ENCODE measurements at places on chromosomes 7 and 10.

- no peak for DNase-seq
Measured at GRCh38 chr10:75444781-75445386, 13.5 kb downstream of the LRMDA start.

DNA sequence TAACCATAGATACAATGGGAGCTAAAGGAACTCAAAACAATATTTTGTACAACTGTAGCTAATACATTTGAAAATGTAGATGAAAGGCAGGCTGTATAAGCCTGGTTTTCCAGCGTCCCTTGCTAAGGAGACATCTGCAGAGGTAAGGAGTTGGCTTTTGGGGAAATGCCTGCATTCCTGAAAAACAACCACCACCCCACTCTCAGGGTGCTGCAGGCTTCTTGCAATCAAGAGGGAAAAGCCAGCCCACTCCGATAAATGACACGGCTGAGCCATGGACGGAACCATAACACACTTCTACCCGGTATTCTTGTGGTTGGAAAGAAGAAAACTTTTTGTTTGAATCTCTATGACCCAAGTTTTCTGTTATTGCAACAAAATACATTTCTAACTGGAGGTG is 200.3 kb downstream of the TEX36 start:
- no peak for DNase-seq

DNA sequence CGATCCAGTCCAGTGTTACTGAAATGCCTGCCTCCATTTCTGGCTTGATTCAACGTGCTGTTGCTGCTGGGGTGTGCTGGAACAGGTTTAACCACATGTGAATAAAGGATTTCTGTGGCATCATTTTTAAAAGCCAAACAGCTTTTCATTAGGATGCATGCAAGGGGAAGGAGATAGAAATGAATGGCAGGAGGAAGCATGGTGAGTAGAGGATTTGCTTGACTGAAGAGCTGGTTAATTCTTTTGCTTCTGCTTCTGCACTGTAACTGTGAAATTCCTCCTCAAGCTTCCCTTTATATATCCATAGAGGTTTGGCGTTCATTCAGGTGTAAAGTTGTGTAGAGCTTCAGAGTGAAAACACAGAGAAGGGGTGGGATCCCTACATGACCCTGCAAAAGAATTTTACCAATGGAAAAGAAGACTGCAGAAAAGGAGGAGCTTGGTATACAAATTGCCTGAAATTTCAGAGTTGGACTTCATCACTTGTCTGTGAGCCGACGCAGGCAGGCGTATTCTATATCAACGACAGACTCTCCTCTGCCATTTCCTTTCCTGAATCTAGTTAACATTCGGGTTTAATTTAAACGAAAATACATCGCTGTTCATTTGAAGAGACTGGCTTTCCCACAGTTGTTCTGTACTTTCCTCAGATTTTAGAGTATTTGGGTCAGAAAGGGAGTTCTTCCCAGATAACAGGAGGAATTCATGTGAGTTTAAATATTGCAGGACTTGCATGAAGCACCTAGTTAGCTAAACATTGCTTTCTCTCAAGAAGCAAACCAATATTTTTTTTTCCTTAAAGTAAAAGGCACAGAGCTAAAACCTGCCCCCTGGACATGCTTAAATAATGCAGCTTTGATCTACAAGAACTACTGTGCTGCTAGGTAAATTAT is at the start of gene SOSTDC1:
TSS of gene SOSTDC1 (minus strand) at position 270 of the 893 bp plus-strand sequence. CDS start at position 200, 70 bp downstream.
- DNase-seq, result no peak

DNA sequence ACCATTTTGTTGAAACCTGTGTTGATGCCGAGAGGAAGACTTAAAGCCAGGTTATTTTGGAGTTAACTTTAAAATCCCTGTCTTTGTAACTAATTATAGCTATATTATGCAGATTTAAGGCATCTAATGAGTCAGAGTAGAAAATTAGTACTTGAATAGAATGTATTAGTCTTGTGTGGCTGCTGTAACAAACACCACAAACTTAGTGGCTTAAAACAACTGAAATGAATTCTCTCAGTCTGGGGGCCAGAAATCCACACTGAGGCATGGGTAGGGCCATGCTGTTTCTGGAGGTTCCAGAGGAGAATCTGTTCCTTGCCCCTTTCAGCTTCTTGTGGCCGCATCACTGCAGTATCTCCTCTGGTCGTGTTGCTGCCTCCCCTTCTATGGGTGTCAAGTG is 8.5 kb upstream of the KLF6 start:
- no peak for DNase-seq

DNA sequence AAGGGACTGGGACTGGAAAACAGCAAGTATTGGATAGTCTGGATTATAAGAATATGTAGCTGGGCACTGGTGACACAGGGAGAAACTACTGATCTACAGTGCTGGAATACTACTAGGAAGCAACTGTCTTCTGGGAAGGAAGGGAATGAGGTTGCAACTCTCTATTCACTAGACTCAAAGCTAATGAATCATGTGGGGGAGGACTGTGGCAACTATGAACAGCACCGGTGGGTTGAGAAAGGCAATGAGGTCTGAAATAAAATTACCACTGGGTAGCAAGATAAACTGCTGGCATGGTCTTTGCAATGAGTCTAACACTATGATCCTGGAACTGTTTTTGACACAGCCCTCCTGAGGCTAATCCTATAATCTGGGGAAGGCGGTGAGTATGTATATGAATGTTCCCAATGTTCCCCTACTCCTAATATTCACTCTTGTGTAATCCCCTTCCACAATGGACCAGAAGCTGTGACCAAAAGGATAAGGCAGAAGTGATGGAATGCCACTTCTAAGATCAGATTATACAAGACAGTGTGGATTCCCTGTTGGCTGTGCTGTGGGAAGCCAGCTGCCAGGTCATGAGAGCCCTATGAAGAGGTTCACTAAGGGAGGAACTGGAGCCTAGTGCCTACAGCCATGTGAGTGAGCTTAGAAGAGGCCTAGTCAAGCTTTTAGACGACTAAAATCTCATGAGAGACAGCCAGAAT is 101.3 kb upstream of the DNAJB12 start:
- DNase-seq, result no peak

GRCh38 chr10:104322416-104322782 is 15.9 kb downstream of the ITPRIP start:
- DNase-seq, result no peak

- no peak for DNase-seq
Measured at GRCh38 chr7:14960721-14961120, 58.2 kb upstream of the DGKB start.

- DNase-seq, result no peak
Measured at GRCh38 chr10:63415640-63416244, 50.0 kb downstream of the JMJD1C start.

- DNase-seq, result no peak
Measured at GRCh38 chr7:3880228-3880987, 579.4 kb downstream of the SDK1 start.

DNA sequence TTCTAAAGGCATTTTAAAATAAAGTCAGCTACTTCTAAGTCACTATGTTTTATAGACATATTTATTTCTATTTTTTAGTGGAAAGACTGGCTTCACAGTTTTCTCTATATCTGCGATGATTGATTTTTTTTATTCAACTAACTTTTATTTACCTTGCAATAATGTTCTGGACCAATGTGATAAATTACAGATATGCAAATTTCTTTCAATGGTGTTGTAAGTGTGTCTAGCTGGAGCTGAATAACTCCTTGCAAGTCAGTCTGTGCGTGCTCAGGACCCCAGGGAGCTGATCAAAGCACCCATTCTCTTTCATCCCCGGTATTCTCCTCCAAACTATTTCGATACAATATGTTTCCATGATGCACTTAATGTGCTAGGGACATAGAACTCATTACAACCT is 9.7 kb downstream of the PTF1A start:
- no peak for DNase-seq

DNA sequence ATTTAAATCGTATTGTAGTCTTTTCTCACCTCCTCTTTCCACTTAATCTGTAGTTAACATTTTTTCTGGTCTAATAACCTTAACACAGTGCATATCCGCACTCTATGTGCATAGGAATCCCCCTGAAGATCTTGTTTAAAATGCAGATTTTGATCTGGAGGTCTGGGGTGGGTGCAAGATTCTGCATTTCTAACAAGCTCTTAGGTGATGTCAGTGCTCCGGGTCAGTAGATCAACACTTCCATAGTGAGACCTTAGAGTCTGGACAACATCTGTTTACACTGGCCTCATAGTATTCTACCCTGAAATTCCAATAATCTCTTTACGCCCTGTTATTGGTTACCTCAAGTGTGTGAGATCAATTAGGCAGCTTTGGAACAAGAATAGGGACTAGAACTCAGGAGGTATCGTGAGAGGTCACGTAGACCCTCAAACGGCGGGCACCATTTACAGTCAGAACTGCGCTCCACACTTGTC is 434 bp upstream of the PLEKHA8 start:
- DNase-seq, result no peak

DNA sequence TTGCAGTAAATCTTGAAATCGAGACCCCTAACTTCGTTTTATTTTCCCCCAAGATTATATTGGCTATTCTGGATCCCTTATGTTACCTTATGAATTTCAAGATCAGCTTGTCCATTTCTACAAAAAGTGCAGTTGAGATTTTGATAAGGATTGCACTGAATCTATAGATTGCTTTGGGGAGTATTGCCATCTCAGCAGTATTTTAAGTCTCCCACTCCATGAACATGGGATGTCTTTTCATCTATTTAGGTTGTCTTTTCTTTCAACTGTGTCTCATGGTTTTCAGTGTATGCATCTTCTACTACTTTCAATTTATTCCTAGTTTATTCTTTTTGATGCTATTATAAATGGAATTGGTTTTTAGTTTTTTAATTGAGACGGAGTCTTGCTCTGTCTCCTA is 89.6 kb downstream of the EZH2 start:
- DNase-seq, result no peak

- DNase-seq, result no peak
Measured at GRCh38 chr10:60125895-60126294, 219.5 kb upstream of the CCDC6 start.

DNA sequence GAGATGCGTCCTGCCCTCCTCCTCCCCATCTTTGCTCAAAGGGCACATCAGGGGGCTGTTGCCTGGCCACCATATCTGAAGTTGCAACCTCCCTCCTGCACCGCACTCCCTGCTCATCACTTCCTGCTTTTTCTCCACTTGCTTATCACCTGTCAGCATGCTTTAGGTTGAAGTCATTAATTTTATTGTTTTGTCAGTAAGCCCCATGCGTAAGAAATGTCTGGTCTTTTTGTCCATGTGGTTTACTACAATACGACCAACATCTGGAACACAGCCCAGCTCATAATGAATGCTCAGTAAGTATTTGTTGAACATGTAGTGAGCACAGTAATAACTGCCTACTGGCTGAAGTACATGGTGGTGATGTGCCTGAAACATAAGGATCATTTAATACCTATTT is 71.6 kb upstream of the GJD4 start:
- no peak for DNase-seq

DNA sequence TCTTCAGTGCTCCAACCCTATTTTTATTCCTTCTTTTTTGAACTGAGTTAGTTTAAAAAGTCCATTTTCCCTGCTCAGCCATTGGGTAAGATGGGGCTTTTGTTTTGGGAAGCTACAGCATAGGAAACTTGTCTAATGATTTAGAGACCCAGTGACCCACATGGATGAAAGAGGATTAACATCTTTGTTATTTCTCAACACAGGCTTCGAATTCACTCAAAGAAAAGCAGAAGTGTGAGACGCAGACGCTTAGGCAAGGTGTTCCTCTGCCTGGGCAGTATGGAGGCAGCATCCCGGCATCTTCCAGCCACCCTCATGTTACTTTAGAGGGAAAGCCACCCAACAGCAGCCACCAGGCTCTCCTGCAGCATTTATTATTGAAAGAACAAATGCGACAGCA is 152.0 kb downstream of the HDAC9 start:
- no peak for DNase-seq

DNA sequence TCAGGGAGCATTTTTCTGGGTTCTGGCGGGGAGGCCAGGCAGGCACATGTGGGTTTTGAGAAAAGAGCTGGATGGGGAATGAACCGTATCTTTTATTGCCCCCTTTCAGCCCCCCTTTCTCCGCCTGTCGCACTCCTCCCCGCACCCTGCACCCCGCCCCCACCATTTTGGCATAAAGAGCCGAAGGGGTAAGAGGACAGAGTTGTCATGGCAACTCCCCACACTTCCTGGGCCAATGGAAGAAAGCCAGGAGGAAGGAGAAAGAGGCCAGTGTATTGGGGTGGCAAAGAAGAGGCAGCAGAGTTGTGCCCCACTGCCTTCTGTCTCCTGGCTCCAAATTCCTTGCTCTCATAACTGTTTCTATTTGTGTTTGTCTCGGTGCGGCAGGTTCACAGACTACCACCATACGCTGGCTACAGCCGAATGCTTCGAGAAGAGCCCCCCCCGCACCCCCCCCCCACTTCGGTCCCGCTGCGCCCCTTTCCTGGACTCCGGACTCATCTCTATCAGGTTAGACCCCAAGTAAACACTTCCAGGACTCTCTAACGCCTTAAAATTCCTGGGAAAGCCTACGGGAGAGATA is 3.4 kb downstream of the KCNIP2 start:
- peak; percentile 40 for DNase-seq

- DNase-seq, result no peak
Measured at GRCh38 chr10:109915566-109915965, 7.7 kb downstream of the XPNPEP1 start.

DNA sequence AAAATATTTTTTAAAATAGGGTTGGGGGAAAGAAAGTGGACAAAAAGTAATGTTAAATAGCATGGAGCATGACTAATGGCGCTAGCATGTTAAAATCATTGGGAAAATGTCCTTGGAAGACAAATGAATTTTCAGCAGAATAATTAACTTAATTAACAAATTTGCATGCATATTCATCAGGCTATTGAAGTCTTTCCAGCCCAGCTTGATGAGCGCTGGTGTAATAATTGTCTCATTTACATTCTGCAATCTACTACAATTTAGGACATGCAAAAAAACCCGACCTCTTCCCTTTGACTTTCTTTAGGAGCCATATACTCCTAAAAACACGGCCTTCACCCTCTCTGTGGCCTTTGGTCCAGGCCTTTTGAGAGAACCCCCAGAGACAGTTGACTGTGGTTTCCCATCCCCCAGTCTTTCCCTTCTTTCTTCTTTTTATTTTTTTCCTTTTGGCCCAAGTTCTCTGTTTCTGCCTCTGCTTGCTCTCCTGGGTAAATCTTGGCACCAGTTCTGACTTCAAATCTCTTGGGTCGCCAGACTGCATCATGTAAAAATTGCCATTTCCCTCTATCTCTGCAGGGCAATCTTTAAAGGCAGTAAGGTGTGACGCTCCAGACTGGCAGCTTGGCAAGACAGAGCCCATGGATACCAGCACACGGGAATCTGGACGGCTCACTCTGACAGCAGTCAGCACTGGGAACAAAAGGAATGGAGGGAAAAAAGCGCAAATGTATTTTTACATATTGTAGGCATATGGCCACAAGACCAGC is 105.5 kb downstream of the NEUROD6 start:
- no peak for DNase-seq

- no peak for DNase-seq
Measured at GRCh38 chr7:139783647-139784385, 6.0 kb upstream of the HIPK2 start.

GRCh38 chr7:5397736-5398135 is 25.9 kb downstream of the TNRC18 start:
- DNase-seq, result no peak
